Naive B cell (primary cell): ENCODE measurements at places on chromosomes 7 and 10. TPM values are rescaled to one million over a fixed set of nuclear protein-coding genes. Genes with fewer than 3 reads are reported as not detected.
A peak's percentile ranks its signal among the peaks of the same experiment; 100 is the strongest.

- peak overlapping the region; percentile 87 for H3K27ac ChIP-seq
- no peaks in the 10 kb centered on the region for H3K36me3 ChIP-seq
- no peaks in the 10 kb centered on the region for H3K27me3 ChIP-seq
- H3K4me3 ChIP-seq = peak overlapping the region; percentile 34
- peaks cover 15% of the 10 kb centered on the region for H3K4me1 ChIP-seq
Measured at GRCh38 chr10:46272863-46273415, 13.9 kb upstream of the ANTXRL start.

- H3K4me1 ChIP-seq = peaks cover 48% of the 10 kb centered on the region
- H3K27me3 ChIP-seq = no peaks in the 10 kb centered on the region
- peak overlapping the region; percentile 33 for H3K4me3 ChIP-seq
- no peak for DNase-seq
- no peaks in the 10 kb centered on the region for H3K36me3 ChIP-seq
- no peak overlapping the region for H3K27ac ChIP-seq
Measured at GRCh38 chr7:114048386-114049235, 129.8 kb upstream of the PPP1R3A start.

The HOXA13 gene
- polyA plus RNA-seq = not detected

DNA sequence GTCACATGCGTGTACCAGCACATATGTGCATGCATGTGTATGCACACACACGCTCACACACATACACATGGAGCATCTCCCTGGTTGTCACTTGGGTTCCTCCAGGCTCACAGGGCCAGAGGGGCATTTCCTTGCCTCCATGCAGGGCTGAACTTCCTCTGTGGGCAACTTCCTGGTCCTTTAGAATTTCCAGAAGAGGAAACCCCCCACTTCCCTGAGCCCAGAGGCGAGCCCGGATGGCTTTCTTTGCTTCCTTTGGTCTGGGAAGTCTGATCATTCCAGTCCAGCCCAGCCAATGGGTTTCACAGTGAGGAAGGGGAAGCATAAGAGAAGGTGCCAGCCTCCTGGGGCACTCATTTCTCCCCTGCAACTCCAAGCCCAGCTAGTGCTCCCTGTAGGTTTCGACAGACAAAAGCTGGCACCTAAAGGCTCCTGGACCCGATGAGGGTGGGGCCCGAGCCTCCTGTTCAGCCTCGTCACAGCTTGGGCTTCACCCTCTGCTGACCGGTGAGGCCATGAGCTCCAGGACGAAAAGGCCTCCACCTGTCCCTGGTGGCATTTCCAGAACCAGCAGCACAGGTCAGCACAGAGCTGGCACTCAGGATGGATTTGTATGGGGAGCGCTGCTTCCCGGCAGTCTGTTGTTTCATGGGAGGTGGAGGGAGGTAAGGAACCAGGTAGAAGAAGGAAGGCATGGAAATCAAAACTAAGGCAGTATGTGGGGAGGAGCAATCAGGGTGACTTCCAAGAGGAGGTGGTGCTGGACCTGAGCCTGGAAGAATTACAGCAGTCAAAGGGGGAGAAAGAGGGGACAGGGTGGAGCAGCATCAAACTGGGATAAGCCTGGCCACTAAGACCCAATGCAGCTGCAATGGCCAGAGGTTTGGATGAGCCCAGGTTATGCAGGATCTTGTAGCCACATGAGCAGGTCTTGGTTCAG is 23.7 kb downstream of the BTBD16 start:
- H3K27ac ChIP-seq = no peak overlapping the region
- no peak overlapping the region for H3K4me3 ChIP-seq
- H3K36me3 ChIP-seq = no peaks in the 10 kb centered on the region
- peaks cover 5% of the 10 kb centered on the region for H3K4me1 ChIP-seq
- peaks cover 38% of the 10 kb centered on the region for H3K27me3 ChIP-seq
- DNase-seq = no peak

The GIMAP1 gene
- 0.67 TPM for polyA plus RNA-seq

DNA sequence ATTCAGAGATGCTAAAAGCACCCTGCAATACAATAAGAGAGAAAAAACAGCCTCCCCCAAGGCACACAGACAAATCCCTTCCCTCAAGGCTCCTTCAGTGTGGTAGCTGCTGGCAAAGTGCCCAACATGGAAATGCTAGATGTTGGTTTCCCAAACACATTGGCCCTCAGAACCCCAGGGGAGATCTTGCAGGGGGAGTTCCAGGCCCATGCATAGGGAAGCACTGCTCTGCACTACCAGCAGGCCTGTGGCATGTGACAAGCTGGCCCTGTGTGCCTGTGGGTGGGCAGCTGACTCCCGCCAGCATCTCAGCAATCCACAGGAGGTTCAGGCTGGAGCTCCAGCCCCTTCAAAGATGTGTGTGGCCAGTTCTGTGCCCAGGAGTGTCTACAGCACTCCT is 16.8 kb upstream of the CSGALNACT2 start:
- H3K27me3 ChIP-seq = no peaks in the 10 kb centered on the region
- H3K36me3 ChIP-seq = no peaks in the 10 kb centered on the region
- H3K27ac ChIP-seq = peak overlapping the region; percentile 88
- no peak for DNase-seq
- H3K4me1 ChIP-seq = peaks cover 26% of the 10 kb centered on the region
- H3K4me3 ChIP-seq = no peak overlapping the region

- H3K4me3 ChIP-seq = no peak overlapping the region
- H3K27me3 ChIP-seq = no peaks in the 10 kb centered on the region
- H3K27ac ChIP-seq = no peak overlapping the region
- H3K36me3 ChIP-seq = no peaks in the 10 kb centered on the region
Measured at GRCh38 chr7:117937753-117938483, 64.7 kb upstream of the CTTNBP2 start.

DNA sequence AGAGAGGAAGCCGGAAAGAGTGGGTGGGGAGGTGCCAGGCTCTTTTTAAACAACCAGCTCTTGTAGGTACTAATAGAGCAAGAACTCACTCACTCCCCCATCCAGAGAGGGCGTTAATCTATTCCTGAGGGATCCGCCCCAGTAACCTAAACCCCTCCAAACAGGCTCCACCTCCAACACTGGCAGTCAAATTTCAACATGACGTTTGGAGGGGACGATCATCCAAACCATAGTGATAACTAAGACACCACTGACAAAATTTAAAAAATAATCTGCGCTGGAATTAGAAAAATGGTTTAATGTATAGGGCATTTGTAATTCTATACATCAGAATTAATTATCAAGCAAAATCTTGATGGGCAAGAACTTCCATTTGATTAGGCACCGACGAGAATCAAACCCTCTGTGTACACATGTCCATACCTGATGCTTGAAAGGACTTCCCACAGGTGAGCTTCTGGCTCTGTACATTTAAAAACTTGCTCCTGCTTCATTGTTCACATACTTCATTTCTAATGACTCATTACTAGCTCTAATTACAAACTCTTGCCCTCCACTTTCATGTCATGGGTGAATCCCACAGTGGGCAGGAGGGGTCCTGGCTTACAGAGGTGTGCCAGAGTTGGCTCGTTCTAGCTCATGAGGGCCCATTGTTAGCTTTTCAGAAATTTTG is 20.6 kb upstream of the KDM7A start:
- H3K4me3 ChIP-seq = no peak overlapping the region
- peak overlapping the region; percentile 48 for H3K27ac ChIP-seq
- no peak for DNase-seq

- peaks cover 24% of the 10 kb centered on the region for H3K36me3 ChIP-seq
- H3K27me3 ChIP-seq = no peaks in the 10 kb centered on the region
- no peaks in the 10 kb centered on the region for H3K4me1 ChIP-seq
Measured at GRCh38 chr7:144547888-144548287, 144.4 kb upstream of the NOBOX start.

DNA sequence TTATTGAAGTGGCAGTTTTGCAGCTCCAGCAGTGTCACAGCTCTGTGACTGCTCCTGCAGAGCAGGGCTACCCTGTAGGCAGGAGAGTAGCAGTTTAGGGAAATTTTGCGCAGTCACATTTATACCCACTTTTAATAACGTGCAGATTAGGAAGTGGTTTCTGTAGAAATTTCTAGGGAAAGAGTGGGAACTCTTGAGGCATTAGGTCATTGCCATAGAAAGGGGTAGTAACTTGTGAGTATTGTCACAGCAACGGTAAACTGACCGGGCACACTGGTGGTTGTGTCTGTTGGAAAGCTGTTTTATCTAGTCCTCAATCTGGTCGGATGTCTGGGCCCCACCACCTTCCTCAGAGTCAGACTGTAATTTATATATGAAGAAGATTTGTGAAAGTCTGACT is 51.9 kb downstream of the CDC14C start:
- no peak overlapping the region for H3K4me3 ChIP-seq
- no peak for DNase-seq
- H3K4me1 ChIP-seq = no peaks in the 10 kb centered on the region
- H3K36me3 ChIP-seq = no peaks in the 10 kb centered on the region
- H3K27ac ChIP-seq = no peak overlapping the region

The C10orf53 gene
- not detected for polyA plus RNA-seq

The GIMAP2 gene
- 11.8 TPM for polyA plus RNA-seq
